Left forelimb (tissue), 1 donor: ENCODE measurements at places on chromosomes 12 and 14.

DNA sequence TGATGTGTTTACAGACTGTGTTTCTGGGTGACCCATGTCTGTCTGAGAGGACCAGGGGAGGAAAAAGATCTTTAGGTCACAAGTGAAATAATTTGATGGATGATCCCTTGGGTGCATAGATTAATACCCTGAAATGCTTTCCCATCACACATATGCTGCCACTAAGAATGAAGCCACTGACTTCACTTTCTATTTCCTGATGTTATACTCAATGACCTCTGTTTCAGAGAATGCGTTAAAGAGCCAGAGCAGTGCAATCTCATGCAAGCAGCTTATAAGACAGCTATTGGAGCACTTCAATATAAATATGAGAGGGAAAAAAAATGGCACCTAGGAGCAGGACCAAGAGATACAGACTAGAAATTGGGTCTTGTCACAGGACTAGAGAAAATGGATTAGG lies 133.7 kb downstream of the KLHL28 start:
- DNase-seq = no peak

DNA sequence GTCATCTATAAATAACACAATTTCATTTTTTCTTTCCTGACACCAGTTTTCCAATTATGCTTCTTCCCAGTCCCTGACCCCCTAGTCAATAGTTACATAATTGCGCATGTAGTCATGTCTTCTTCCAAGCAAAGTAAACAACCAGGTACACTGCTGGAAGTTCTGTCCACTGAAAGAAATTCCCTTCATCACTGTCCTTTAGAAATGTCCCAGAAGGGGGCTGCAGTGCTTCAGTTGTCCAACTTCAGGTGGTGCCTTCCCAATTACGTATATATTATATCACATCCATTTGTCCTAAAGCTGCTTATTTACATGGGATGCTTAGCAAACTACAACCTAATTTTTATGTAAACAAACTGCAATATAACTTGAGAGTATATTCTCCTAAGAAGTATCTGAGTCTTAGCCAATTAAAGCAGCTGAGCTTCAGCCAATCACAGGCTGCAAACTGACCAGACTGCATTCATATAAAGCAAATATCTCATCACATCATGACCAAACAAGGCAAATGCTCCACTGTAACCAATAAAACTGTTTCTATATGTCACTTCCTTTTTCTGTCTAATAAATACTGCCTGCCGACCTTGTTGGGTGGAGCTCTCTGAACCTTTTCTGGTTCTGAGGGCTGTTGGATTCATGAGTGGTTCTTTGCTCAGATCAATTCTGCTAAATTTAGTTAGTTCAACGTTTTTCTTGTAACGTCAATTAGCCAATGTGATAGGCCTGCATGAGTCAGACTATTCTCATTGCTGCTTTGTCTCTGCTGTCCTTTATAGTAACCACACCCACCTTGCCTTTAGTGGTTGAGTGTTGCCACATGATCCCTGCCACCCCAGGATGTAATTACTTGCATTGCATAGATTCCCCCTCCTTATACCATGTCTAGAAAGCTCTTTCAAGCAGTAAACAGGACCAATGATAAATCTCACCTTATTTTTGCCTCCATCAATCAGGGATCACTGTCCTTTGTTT lies 239.3 kb downstream of the ALG10B start:
- no peak for DNase-seq

GRCh38 chr12:7118881-7119280 lies 9.8 kb downstream of the RBP5 start:
- DNase-seq = no peak

GRCh38 chr14:87109271-87109670 lies 883.7 kb downstream of the GALC start:
- no peak for DNase-seq

DNA sequence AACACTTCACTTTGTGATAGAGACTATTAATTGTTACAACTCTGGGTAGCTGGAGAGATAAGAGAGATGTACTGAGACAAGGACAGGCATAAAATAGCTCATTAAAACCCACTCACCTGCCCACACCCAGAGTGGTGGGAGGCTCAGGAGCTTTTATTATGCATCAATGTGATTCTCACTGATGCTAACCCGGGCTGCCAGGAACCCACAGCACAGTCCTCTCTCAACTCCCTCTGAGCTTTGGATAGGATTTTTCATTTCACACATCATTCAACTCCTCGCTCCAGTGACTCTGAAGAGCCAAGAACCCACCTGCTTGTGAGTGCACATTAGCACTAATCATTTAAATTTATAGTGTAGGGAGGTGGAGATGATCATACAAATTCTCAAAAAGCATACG lies 827.9 kb downstream of the FLRT2 start:
- no peak for DNase-seq

DNA sequence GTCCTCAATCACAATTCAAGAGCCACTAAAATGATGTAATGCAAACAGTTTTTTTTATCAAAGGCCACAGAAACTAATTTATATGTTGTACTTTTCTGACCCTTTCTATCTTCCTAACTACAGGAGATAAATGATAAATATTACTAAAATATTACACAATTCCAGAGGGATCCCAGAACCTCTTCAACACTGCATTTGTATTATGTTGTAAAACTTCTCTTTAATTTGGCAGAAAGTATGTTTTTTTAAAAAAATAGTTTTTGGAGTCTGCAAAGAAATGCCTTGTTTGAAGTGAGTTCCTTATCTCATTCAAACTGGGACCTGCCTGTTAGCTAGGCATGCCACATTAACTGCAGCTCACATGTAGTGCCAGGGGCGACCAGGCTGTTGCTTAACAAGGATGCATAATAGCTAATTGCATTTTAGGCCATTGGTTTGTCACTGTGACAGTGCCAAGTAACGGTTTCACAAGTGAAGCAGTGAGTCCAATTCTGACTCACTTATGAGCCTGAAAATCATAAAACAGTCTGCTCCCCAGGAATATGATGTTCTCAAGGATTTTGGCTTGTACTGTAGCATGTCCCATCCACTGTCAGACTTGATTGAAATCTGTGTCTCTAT lies 266.9 kb downstream of the KTN1 start:
- no peak for DNase-seq

GRCh38 chr14:75230140-75230792 lies 48.4 kb upstream of the FOS start:
- no peak for DNase-seq

- DNase-seq = no peak
These were observed 105.5 kb upstream of the MYL2 start for GRCh38 chr12:111025792-111026430.

GRCh38 chr12:26028953-26029735 lies 70.7 kb downstream of the RASSF8 start:
- no peak for DNase-seq

DNA sequence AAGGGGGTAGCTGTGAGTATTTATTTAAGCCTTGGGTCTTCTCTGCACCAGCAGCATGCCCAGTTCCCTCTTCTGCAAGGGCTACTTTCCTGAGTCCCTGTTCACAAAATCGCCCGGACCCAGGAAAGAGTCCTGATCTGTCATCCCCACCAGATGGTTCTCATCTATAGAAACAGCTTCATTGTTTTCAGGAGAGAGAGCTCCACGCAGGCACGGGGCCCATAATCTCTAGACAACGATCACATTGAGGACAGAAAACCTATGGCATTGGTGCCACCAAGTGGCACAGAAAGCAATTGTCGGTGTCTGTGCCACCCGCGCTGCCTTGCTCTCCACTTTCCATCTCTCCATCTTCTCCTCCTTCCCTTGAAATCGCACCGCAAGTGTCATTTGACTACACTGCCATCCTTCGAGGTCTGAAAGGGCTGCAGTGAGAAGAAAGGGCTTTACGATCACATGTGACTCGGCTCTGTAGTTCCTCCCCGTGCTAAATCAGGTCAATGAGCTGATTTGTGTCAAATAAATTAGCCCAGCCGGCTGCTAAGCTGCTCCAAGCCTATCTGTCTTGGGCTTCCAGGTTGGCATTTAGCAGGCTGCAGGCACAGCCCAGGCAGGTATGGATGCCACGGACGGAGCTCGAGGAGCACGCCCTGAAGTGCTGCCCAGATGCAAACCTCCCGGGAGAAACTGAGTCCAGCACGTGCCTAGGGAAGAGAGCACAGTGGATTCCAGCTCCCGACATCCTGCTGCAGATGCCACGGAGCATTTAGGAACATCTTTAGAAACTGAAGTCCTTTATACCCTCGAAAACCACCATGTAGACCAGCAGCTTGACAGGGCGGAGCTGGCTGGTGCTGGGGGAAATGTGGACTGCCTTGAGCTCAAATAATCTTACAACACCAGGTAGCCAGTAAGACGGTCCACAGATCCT lies 28.8 kb downstream of the SPRING1 start:
- DNase-seq = peak; percentile 74

DNA sequence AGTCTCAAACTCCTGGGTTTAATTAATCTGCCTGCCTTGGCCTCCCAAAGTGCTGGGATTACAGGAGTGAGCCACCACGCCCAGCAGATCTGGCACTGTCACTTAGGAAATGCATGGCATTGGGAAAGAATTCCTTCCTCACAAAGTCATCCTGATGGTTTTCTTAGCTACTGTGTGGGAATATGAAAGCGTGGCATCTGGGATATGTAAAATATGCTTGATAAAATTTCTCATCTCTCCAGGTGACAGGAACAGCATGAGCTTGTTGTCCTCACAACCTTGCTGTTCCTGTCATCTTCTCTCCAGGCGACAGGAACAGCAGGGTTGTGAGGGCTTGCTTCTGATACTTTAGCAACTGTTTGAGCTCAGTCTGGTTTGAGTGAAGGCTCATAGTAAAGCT lies 16.1 kb upstream of the AICDA start:
- no peak for DNase-seq

GRCh38 chr12:93290391-93290790 lies 87.3 kb upstream of the NUDT4 start:
- no peak for DNase-seq

GRCh38 chr12:122082621-122083356 lies 4.2 kb downstream of the MLXIP start:
- no peak for DNase-seq

GRCh38 chr14:102501751-102502315 lies 7.7 kb downstream of the ANKRD9 start:
- DNase-seq = no peak

- no peak for DNase-seq
These were observed 117.6 kb downstream of the SLC25A47 start for GRCh38 chr14:100440758-100441203.

DNA sequence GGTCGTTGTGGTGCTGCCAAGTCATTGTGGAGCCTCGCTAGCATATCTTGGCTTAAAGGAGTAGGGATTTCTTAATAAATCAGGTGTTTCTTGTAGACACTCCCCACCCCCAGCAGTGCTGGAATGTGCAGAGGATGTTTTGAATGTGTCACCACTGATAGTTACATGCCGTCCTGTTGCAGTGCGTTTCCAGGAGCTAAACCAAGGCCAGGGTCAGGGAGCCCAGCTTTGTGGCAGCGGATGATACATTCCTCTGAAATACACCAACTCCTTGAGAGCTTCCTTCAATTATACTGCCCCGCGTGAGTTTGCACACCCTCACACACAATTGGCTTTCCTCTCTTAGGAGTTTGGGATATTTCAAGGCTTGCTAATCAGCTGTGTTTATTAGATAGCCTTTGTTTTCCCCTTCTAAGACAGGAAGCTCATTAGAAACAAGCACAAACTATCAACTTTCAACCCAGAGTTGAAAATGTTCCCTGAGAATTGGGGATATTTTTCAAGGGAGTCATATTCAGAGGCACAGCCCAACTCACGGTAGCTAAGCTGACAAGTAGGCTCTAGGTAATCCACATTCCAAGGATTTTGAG lies 154.9 kb downstream of the C12orf75 start:
- no peak for DNase-seq

GRCh38 chr14:104549536-104550339 lies 29.8 kb upstream of the C14orf180 start:
- peak; percentile 18 for DNase-seq

DNA sequence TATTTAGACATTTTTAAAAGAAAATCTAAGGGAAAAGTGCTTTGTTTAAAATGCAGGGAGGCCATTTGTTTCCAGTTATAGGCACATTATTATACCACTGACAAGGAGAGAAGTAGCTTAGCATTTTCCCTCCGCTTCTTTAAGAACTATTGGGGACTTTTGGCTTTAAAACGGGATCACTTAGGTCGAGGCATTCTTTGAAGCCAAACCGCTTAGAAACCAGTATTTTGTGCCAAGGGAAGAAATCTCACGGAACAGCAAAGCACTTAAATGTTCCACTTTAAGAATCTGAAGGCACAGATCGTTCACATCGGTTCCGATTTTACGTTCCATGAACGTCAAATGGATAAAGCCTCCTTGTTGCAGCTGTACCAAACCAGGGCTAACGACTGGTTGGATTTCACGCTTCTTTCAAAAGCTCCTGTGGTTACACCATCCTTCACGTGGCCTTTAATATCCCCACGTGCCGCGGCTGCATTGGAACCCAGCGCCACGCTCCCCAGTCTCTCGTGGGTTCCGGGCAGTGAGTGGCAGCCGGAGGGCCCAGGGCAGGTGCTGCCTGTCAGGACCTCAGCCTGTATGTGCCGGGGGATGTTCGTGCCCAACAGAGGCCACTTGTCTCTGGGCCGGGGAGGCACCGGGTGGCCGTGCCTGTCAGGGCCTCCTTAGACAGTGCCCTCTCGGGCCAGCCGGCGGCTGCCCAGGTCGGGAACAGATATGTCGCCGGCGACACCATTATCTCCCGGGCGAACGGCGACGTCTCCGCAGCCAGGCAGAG lies 195.4 kb downstream of the KIF26A start:
- peak; percentile 63 for DNase-seq

- DNase-seq = no peak
These were observed 48.8 kb upstream of the SEL1L start for GRCh38 chr14:81582420-81582819.

DNA sequence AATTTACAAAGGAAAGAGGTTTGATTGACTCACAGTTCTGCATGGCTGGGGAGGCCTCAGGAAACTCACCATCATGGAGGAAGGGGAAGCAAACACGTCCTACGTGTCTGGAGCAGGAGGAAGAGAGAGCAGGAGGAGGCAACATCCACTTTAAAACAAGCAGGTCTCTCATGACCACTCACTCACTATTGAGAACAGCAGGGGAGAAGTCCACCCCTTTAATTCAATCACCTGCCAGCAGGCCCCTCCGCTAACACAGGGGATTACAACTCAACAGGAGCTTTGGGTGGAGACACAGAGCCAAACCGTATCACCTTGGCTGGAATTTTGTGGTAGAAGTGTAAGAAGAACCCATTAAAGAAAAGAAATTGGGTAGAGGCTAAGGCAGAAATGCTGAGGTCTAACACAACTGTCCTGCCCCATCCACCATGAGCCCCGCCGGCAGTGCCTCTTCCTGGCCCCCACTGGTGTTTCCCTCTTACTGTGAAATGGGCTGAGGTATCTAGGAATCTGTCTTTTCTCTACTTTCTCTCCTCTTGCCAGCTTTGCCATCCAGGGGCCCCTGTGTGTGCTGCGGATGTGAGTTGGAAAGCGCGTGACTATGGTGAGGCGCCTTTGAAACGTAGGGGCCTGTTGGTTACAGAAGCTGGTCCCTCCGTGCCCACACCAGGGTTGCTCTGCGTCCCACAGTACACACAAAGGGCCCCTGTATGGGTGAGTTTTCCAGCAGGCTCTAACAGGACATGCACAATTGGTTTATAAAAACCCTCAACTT lies 108.0 kb upstream of the TMEM132D start:
- no peak for DNase-seq

GRCh38 chr14:57981817-57982560 lies 116.1 kb upstream of the SLC35F4 start:
- DNase-seq = no peak

GRCh38 chr14:58390830-58391229 lies 4.9 kb upstream of the TOMM20L start:
- no peak for DNase-seq

GRCh38 chr14:87002776-87003175 lies 990.2 kb downstream of the GALC start:
- no peak for DNase-seq
